Esophagus mucosa (tissue), 1 donor: ENCODE measurements at places on chromosomes 2 and 18. TPM values are rescaled to one million over a fixed set of nuclear protein-coding genes. Genes with fewer than 3 reads are reported as not detected.

The LPIN1 gene
- 33.6 TPM for total RNA-seq

The AKAIN1 gene
- total RNA-seq, result not detected

The SPATA3 gene
- total RNA-seq, result not detected

The ZRANB3 gene
- 4.5 TPM for total RNA-seq

The SH3RF3 gene
- total RNA-seq, result 0.68 TPM

The GRB14 gene
- total RNA-seq, result 0.36 TPM

The TMEM169 gene
- total RNA-seq, result 0.04 TPM

The RGPD6 gene
- total RNA-seq, result 1.9 TPM

The SEPTIN10 gene
- total RNA-seq, result 72.6 TPM

The ABCG5 gene
- not detected for total RNA-seq

The NEU2 gene
- total RNA-seq, result not detected

The BMP10 gene
- total RNA-seq, result not detected

The TRPM8 gene
- total RNA-seq, result not detected

The CYP27A1 gene
- 4.9 TPM for total RNA-seq

The MTERF4 gene
- total RNA-seq, result 23.7 TPM

The KCNE4 gene
- total RNA-seq, result 0.12 TPM
